ENCODE measurements at places on chromosomes 11 and 22.
A peak's percentile ranks its signal among the peaks of the same experiment; 100 is the strongest.

DNA sequence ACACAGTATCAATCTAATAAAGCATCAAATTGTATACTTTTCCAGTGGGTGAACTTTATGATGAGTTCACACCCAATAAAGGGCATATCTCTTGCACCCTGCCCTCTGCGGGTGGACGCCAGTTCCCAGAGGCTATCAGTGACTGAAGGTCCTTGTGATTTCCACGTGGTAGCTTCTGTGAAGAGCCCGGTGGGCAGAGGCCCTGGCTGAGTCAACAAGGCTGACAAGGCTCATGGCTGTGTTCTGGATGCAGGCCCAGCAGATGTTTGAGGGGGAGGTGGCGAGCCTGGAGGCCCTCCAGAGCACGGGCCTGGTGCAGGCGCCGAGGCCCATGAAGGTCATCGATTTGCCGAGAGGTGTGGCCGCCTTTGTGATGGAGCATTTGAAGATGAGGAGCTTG is 71.4 kb downstream of the PIWIL3 start:
- DNase-seq = peak; percentile 24

DNA sequence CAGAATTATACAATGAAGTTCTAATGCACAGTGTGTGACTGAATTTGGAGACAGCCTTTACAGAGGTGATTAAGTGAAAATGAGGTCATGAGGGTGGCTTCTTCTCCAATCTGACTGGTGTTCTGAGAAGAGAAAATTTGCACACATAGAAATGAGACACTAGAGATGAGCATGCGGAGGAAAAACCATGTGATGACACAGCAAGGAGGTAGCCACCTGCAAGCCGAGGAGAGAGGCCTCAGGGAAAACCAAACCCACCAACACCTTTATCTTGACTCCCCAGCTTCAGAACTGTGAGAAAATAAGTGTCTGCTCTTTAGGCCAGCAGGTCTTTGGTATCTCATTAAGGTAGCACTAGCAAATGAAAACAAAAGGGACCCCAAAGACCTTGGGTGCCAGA is 93.2 kb downstream of the GGTLC2 start:
- no peak for DNase-seq

GRCh38 chr22:20131597-20131858 is at the start of gene ZDHHC8:
Gene ZDHHC8 (plus strand): TSS chr22:20131804. CDS start chr22:20131948, 144 bp downstream.
- DNase-seq = peak; percentile 26

- no peak for DNase-seq
Observed at GRCh38 chr22:46726066-46726985, 11.7 kb downstream of the CERK start.

DNA sequence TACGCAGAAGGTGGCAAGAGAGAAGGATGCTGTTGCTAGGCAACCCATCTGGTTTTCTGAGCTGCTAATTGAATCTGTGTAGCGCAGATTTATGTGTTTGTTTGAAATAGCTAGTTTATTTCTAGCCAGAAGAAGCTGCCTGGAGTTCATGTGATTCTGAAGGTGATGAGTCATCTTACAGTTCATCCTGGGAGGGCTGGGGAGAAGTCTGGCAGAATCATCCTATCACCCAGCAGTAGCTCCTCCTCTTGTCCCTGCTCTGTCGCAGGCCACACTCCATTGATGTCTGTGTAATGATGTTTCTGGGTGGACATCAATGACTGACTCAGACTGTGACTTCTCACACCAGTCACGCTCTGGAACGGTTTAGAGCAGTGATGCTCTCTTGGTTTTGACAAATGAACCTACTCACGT is 4.8 kb upstream of the FBXO7 start:
- DNase-seq = peak; percentile 54

GRCh38 chr11:103602840-103603239 is 433.6 kb upstream of the DDI1 start:
- no peak for DNase-seq
